ENCODE measurements at places on chromosomes 13 and 19.
A peak's percentile ranks its signal among the peaks of the same experiment; 100 is the strongest.

DNA sequence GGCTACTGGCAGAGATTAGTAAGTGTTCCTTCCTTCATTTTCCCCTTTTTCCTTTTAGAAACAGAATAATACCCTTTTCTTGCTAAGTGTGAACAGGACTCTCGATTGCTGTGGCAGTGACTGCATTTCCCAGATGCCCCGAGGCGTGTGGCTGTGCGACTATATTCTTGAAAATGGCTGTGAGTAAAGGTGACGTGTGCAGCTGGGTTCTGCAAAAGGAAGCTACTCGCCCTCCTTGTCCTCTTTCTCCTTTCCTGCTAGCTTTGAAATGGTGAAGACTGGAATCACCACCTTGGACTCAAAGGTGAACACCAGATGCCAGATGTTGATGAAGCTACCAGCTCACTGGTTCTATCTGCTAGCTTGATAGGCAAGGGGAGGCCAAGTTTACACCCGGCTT is 121.4 kb downstream of the MIPEP start:
- DNase-seq: no peak

DNA sequence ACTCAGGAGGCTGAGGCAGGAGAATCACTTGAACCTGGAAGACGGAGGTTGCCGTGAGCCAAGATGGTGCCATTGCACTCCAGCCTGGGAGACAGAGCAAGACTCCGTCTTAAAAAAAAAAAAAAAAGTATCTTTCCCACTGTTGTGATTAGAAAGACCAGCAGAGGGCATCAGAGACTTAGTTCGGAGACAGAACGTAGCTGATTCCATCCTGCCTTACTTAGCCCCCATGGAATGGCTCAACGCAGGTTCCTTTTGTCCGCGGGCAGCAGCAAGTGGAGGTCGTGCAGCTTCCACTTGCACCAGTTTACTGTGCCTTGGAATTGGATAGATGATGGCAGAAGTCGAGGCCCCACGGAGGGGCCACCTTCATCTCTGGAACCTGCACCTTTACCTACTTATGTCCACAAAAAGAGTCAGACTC is 8.1 kb downstream of the TIMM29 start:
- peak; percentile 84 for DNase-seq

DNA sequence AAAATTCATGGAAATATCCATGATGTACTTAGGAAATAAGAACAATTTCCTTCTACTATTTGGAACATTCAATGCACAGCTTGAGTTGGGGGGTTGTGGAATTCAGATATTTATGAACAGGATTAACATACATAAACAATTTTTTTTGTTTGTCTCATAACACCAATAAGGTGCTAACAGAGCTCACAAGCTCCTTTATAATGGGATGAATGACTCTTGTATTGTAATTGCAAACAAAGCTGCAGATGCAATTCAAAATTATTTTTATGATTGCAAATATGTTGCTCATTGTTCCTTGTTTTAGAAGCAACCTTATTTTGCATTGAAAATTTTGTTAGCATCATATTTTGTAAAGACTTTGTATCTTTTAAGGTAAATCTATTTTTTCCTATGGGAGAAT is 265.7 kb downstream of the PCDH17 start:
- DNase-seq: no peak

DNA sequence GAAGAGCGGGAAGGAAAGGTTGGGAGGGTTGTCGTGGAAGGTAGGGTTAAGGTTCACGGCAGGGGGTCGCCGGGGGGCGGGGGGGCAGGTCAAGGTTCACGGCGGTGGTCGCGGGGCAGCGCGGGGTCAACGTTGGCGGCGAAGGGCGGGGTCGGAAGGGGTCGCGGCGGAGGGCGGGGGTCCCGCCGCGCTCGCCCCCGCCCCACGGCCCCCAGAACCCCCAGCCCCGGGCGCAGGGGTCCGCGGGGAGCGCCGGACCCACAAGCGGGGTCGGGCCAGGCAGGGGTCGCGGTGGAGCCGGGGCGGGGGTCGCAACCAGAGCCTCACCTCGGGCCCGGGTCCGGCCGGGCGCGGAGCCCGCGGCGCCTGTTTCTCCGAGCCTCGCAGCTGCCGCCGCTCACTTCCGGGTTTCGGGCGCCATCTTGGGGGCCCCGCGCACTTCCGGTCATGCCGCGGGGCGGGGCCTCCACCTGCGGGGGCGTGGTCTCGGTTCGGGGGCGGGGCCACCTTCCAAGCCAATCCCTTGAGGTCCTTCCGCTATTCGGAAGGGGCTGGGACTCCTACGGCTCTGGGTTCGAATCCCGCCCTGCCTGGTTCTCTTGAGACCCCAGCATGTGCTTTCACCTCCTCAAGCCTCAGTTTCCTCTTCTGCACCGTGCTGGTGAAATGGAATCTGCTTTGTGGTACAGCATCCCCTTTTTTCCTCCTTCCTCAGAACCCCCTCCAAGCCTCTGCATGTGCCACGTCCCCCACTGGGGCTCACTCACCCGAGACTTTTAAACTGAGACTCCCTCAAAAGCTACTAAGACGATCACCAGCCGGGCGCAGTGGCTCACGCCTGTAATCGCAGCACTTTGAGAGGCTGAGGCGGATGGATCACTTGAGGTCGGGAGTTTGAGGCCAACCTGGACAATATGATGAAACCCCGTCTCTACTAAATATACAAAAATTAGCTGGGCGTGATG is at the start of gene SBNO2:
Gene SBNO2, minus strand, starts transcription at position 424 of the 965 bp plus-strand sequence. CDS start 19,992 bp downstream, outside the sequence.
- DNase-seq: peak; percentile 98

GRCh38 chr19:34298891-34299520 is 44.7 kb downstream of the GARRE1 start:
- no peak for DNase-seq

DNA sequence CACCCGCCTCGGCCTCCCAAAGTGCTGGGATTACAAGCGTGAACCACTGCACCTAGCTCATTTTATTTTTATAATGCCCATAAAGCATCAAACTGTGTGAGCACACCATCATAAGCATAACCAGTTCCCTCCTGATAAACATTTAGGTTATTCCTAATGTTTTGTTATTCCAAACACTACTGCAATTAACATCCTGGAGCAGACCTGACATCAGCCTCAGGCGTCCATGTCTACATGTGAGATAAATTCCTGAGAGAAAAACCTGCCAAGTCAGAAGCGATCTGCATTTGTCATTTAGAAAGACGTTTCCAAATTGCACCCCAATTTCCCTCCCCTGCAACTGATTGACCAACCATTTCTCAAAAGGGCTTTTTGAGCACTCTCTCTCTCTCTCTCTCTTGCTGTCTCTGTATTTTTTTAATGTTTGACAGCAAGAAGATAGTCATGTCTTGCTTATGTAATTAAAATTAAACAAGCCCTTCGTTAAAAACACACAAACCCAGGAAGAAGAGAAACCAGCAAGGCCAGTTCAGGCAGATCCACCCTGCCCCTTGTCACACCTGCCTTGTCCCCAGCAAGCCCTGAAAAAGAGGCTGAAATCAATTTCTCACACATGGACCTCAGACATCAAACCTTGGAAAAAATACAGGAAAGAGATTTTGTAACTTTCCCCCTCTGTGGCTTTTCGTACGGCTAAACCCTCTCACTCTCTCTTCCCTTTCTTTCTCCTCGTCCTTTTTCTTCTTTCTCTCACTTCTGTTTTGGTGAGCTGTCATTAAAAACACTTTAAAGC is 9.9 kb downstream of the LYPD3 start:
- DNase-seq: no peak

DNA sequence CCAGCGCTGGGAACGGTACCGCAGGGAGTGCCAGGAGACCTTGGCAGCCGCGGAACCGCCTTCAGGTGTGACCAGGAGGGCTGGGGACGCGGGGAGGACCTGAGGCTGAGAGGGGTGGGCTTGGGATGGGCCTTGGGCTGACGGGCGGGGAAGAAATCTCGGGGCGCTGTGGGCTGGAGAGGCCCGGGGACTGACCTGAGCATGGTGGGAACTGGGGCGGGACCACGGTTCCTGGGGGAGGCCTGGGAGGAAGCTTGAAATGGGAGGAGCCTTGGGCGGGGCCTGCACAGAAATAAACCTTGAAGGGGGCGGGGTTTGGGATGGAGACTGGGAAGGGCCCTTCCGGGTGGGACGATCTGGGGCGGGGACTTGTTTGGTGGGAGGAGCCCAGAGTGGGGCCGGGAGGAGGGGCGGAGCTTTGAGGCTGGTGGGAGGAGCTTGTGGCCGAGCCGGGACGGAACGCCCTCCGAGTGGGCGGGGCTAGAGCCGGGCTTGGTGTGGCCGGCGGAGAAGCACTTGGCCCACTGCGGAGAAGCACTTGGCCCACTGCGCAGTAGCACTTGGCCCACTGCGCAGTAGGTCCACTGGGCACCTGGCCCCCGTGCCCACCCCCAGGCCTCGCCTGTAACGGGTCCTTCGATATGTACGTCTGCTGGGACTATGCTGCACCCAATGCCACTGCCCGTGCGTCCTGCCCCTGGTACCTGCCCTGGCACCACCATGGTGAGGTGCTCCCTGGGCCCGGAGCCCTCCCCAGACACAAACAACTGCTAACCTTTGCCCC is 2.8 kb downstream of the GIPR start:
- peak; percentile 99 for DNase-seq

GRCh38 chr13:74305876-74306275 is 171.7 kb upstream of the KLF12 start:
- peak; percentile 58 for DNase-seq

DNA sequence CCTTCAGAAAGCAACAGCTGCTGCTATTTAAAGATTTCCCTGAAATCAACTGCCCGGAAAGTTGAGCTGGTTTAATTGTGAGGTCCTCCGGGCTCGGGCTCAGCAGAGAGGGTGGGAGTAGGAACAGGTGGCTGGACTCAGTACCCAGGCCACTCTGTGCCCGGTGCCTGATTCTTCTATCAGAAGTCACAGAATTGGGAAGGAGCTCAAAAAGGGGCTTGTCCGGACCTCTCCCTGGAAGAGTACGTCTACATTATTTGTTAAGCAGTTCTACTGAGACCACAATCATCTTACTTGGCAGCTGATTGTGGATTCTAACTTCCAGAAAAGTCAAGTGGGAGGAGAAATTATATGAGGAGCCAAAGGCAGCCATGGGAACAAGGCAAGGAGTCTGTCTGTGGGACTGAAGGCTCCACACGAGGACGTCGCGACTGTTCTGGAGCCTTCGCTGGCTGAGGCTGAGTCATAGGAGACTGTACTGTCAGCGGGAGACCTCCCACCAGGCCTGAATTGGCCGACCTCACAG is 91.7 kb upstream of the ANKRD10 start:
- DNase-seq: peak; percentile 63

DNA sequence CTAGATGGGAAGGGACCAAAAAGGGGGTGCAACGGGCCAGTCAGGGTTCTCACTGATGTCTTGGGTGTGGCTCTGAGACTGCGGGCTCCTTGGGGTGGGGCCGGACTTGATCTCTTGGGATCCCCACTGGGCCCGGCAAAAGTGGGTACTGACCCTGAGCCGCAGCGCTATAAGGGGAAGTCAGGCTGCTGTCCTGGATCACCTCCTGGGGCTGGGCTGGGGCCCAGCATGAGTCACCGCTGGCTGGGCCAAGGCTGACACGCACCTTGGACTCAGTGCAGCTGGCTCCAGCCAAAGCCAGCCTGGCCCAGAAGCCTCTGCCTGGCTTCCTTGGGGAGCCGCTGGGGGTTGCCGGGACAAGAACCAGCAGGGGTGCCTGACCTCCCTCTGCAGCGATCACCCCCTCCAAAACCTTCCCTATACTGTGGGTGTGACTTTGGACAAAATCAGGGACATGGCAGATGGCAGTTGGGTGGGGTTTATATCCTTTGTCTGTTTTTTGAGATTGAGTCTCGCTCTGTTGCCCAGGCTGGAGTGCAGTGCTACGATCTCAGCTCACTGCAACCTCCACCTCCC is 617 bp upstream of the IQCN start:
- peak; percentile 76 for DNase-seq

DNA sequence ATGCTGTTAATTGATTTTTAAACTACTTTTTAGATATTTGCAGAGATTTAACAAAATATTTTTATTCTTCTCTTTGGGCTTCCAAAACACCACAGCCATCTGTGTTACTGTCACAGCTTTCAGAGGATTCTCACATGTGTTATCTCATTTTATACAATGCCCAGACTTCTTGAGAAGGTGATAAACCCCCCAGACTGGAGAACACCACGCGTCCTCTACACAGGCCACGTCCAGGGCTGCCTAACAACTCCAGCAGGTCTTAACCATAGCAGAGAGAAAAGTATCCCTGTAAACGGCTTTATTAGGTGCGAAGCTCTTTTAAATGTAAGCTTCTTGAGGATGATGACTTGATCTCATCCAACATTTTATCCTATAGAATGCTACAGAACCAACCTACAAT is 2.0 kb downstream of the GPR183 start:
- DNase-seq: no peak

DNA sequence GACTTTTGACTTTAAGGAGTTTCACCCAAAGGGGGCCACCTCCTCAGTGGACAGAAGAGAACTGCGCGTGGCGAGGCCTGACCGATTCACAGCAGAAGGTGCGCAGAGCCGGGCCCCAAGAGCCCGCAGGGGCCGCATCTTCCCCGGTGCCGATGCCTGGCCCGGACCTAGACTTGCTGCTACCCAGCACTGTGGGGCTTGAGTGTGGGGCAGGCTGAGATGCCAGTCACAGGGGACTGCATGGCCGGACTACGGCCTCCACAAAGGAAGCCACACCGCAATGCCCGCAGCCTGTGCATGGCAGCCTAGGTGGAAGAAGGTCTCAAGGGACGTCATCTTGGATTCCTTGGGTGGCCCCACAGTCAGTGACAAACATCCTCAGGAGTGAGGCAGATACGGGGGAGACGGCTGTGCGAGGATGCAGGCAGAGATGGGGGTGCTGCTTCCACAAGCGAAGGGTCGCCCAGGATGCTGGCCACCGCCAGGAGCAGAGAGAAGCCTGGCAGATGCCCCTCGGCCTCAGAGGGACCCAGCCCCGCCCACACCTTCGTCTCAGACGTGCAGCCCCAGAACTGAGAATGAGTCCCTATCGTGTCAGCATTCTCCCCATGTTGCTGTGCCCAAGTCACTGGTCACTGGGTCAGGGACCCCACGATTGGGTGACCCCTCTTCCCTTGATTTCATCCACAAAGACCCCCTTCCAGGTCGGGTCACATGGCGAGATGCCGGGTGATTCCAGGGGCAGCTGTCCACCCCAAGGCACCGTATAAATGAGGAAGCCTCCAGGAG is 16.9 kb downstream of the MOB3A start:
- no peak for DNase-seq

GRCh38 chr13:41937388-41937787 is 23.5 kb downstream of the VWA8 start:
- no peak for DNase-seq

- no peak for DNase-seq
Measured at GRCh38 chr13:92941167-92941566, 285.4 kb upstream of the GPC6 start.

GRCh38 chr13:20297181-20297580 is 65.1 kb upstream of the GJB6 start:
- DNase-seq: no peak

- DNase-seq: no peak
Measured at GRCh38 chr19:8269724-8270123, 38.4 kb downstream of the CD320 start.

- peak; percentile 98 for DNase-seq
Measured at GRCh38 chr19:4328243-4328990, 10.2 kb downstream of the STAP2 start.

- no peak for DNase-seq
Measured at GRCh38 chr19:5507065-5507909, 52.1 kb downstream of the ZNRF4 start.

All from endodermal cell (in vitro differentiated cells).